HuH-7 (cell line): ENCODE measurements at places on chromosomes 5 and 9.

DNA sequence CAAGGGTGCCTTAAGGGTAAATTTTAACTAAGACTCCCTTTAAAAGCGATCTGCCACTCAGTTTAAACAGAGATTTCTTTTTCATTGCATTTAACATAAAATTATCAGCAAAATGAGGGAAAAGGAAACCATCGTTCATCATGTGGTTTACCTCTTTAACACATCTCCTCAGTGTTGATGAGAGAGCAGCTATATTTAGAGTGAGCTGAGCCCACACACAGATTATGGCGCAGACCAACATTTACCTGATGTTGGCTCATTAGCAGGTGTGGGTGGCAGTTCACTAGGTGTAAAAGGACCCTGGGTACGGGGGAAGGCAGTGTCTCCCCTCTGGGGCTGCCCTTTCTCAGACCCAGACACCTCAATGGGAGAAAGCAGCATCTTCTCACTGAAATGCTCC, 149.8 kb downstream of the ENTREP1 start:
- no peak for DNase-seq

GRCh38 chr5:103424453-103425205, 138.0 kb downstream of the NUDT12 start:
- no peak for DNase-seq

GRCh38 chr9:133474215-133474614, 4.7 kb downstream of the SLC2A6 start:
- no peak for DNase-seq

DNA sequence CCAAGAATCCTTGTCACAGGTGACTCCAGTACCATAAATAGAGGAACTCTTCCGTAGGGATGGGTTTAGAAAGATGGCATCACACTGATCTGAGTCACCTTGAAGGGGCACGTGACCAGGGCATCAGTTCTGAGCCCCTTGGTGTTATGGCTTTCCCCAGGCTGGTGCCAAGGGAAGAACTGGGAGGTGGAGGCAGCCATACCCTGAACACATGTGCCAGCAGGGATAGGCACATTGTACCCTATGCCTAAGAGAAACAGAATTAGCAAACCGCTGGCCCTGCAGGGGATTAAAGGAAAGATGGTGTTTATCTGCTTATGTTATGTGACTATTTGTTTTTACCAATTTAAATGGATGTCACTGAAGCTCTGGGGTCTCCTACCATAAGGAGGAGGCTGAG, 196.2 kb downstream of the RGS3 start:
- no peak for DNase-seq

DNA sequence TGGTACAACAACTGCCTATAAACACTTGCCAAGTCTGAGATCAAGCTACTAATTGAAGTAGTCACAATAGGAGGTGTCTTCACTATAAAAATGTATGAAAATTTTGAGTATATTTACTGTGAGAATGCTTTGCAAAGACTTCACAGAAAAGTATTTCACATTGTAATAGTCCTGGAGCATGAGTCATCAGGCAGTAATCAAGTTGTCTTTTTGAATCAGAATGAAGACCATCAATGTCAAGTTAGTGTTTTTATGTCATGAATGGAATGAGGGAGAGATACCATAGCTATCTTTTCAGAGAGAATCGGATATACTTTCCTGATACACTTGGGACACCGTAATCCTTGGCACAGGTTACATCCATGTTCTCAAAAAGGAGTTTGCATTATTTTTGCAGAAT, 466.9 kb upstream of the ARRDC3 start:
- no peak for DNase-seq

DNA sequence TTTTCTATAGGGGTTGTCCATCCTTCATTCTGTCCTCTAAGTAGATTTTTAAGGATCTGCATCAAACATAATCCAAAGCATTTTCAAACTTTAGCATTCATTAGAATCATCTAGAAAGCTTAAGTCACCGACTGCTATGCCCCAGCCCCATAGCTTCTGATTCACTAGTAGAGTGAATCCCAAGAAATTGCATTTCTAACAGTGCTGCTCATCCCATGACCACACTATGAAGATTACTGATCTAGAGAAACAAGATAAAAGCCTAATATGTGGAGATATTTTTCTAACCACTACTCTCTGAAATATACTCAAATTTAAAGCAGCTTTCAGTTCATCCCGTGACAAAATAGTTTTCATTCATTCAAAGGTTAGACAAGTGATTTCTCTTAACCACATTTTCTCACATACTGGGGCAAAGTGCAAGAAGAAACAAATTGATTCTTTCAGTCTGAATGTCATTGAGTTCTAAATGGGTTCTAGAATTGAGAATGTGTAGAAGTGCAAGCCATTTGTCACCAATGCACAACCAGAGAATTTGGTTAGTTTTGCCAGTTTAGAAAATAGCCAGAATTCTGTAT, 286.9 kb upstream of the CD180 start:
- no peak for DNase-seq

DNA sequence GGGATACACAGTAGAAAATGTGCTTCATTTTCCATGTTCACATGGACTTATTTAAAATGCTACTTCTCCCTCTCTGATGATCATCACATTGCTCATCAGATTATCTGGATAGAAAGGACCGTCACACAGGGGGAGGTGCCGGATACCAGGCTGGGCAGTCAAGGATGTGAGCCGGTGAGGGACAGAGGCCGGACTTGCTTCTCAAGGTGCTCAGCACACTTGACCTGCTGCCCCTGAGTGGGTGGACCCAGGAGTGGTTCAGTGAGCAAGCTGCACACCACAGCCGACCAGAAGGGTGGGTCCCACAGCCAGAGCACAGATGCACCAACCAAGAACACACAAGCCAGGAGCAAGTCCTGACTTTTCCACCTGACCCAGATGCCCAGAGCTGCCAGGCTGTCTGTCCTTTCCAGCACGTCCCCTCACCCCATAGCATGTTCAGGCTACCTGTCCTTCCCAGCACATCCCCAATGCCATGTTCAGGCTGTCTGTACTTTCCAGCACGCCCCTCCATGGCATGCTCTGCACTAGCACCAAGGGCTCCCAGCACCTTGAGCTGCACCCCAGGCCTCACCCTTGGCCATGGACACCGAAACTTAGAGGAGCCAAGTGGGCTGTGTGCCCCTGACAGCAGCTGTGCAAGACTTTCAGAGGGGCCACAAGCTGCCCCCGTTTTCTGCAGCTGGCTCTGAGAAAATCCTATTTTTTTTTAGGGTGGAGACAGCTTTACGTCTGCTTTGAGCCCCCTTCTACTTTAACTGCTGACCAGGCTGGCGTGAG, 77.8 kb downstream of the SECISBP2 start:
- no peak for DNase-seq

GRCh38 chr5:123451047-123451446, 27.8 kb upstream of the CEP120 start:
- DNase-seq, result no peak

- DNase-seq, result peak; percentile 22
Observed at GRCh38 chr5:80369521-80369920, 38.3 kb upstream of the ZFYVE16 start.

DNA sequence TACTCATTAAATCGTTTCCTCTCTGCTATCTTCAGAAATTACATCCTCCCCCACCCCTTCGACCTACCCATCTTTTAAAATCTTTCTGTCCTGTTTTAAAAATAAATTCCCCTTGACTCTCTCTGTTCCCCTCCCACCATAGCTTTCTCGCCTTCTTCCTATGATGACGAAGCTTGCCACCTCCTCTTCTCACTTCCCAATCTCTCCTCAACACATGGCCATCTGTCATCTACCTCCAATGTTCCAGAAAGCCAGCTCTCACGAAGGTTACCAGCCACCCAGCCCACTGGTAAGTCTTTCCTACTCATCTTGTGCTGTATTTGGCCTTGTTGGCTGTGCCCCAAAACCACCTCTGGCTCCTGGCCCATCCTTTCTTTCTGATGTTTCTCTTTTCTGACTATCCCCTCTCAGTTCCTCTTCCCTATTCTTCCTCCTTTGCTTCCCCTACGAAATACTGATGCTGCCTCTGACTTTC, 346.3 kb downstream of the ENC1 start:
- DNase-seq, result no peak

GRCh38 chr5:28708472-28708871, 1670.1 kb upstream of the CDH9 start:
- DNase-seq, result no peak

- DNase-seq, result no peak
Observed at GRCh38 chr5:190366-191035, 794 bp upstream of the LRRC14B start.

- DNase-seq, result peak; percentile 30
Observed at GRCh38 chr9:112711050-112711689, 6.7 kb downstream of the INIP start.

DNA sequence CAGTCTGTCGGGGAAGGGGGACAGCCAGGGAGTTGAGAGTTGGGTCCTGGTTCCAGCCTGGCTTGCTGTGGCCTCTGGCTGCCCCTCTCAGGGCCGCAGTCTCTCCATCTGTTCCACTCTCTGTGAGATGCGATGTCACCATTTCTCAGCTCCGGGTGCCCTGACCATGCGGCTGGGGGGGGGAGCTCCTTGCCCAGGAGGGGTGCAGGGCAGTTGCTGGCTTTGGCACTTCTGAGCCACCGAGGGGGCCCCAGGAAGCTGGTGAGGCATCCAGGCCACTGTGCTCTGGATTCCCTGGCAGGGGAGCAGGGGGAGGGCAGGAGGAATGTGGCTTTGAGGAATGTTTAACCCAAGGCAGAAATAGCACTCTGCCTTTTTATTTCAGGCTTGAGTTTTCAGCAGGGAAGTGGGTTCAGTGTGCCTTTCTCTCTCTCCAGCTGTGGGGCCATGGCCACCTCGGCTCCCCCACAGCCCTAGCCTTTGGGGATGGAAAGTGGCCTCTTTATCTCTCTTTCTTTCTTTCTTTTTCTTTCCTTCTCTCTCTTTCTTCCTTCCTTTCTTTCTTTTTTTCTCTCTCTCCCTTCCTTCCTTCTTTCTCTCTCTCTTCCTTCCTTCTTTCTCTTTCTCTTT, 11.0 kb downstream of the NCS1 start:
- peak; percentile 73 for DNase-seq

- DNase-seq, result no peak
Observed at GRCh38 chr9:74772121-74772520, 115.6 kb downstream of the TRPM6 start.

DNA sequence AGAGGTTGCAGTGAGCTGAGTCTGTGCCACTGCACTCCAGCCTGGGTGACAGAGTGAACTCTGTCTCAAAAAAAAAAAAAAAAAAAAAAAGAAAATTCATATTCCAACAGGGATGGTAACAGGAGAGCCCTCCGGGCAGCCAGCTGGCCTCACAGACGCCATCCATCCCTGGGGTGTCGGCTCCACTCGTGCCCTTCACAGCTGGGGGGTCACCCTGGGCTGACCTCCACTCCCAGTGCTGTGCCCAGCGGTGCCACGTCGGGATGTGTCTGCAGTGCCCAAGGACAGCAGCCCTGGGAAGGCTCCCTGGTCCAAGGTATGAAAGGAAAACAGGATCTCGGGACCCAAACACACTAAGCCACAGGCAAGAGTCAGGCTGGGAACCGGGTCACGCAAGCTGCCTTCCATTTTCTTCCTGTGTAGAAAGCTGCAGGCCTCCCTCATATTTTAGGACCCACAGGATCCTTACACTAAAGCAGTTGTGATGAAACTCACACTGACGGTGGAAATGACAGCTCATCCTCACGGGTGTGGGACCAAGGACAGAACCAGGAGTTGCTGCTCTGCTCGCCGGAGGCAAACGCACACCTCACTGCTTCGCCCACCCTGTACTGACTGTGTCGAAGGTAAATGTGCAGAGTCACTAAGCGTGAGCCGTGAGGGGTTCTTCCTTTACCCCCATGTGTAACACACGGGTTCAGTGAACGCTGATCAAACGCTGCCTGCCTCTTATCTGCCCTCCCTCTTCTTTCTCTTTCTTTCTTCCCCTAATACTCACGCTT, 5.3 kb downstream of the SLC12A7 start:
- no peak for DNase-seq

DNA sequence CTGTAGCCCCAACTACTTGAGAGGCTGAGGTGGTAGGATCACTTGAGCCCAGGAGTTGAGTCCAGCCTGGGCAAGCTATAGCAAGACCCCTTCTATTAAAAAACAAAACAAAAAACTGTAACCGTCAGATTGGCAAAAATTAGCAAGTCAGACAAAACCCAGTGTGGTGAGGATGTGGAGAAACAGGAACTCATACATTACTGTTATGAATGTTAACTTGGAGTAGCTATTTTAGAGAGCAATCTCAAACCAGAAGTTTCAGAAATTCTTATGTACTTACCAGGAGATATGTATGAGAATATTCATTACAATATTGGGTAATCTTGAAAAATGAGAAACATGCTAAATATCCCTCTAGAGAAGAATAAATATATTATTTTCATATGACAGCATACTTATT, 120.3 kb downstream of the INVS start:
- DNase-seq, result no peak

DNA sequence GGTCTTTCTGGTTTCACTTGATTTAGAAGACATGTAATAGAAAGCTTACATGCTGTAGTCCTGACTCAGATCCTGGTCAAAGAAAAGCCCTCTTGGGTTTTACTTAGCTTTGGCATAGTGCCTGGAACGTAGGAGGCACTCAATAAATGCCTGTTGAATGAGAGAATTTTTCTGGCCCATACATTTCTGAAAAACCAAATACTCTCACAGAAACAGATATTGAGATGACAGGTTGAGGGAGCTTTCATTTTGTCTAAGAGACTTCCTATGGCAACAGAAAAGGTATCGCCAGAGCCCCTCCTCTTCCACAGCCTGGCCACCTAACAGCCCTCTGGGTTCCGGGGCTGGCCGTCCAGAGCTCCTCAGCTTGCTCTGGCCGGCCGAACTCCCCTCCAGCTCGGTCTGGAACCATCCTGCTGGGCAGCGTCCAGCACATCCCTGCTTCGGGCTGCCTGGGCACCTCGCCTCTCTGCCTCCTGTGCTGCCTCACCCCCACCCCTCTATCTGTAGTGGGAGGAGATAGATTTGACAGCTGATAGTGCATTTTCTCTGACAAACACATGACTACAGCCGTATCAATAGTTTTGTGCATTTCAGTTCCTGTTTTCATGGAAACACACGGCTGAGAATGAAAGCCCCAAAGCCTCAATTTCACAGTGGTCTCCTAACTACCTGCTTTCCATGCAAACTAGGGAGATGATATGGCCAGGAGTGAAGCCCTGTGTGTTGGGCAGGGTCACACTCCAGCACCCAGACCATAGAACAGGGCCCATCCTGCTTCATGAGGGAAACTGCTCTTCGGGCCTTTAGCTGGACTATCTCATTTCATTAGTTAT, 1.1 kb downstream of the IL4 start:
- DNase-seq, result no peak

DNA sequence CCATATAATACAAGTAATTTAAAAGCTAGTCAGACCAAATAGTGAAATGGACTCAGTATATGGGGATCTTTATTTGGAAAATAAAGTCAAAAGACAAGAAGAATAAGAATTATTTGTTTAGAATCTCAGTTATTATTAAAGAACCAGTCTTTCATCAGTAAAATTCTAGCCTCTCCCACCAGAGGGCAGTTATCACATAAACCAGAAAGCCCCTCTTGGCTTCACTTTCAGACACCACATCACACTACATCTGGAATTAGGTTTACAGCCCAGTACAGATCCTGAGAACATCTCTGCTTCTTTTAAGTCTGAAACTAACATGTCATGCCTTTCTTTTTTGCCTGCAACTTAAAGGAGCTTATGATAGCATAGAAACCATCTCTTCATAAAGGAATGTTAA, 12.2 kb upstream of the HSPB3 start:
- no peak for DNase-seq

GRCh38 chr9:130444565-130445221, at the start of gene ASS1:
TSS of gene ASS1 (plus strand) at chr9:130444961. CDS start at chr9:130452229, 7,268 bp downstream.
- peak; percentile 91 for DNase-seq

- peak; percentile 28 for DNase-seq
Observed at GRCh38 chr5:112174959-112175594, 244.0 kb downstream of the EPB41L4A start.

GRCh38 chr9:3894772-3895171, 369.0 kb upstream of the RFX3 start:
- no peak for DNase-seq

- peak; percentile 14 for DNase-seq
Observed at GRCh38 chr9:137320555-137321384, 18.7 kb upstream of the NRARP start.
